Effector CD8-positive, alpha-beta T cell (primary cell): ENCODE measurements at places on chromosomes 16 and 17.

- DNase-seq, result no peak
These were observed 16.8 kb upstream of the MT4 start for GRCh38 chr16:56547949-56548567.

DNA sequence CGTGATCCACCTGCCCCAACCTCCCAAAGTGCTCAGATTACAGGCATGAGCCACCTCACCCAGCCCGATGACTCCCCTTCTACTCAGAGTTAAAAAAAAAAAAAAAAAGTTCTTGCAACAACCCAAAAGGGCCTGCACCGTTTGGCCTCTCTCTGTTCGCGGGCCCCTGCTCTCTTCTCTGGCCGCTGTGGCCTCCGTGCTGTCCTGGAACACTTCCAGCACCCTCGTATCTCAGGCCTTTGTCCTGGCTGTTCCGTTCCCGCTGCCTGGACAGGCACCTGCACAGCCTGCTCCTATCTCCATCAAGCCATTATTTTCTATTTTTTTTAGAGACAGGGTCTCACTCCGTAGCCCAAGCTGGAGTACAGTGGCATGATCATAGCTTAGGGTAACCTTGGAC lies 10.8 kb downstream of the MYO1C start:
- no peak for DNase-seq

- no peak for DNase-seq
These were observed 1.7 kb upstream of the PRSS21 start for GRCh38 chr16:2815299-2815771.

DNA sequence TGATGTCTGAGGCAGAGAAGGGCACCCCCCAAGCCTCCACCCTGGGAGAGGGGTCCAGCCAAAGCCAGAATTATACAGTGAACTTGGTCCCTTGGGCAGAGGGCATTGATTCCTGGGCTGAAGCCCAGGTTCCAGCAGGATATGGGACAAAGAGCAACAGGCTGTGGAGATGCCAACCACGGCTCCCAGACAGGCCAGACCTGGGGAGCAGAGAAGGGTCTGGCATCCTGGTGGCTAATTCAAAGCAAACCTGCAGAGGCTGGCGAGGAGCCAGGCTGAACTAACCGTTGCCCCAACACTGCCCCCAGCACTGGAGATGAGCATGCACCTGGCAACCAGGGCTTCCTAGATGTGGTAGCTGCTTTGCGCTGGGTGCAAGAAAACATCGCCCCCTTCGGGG lies 3.0 kb downstream of the CES3 start:
- no peak for DNase-seq

DNA sequence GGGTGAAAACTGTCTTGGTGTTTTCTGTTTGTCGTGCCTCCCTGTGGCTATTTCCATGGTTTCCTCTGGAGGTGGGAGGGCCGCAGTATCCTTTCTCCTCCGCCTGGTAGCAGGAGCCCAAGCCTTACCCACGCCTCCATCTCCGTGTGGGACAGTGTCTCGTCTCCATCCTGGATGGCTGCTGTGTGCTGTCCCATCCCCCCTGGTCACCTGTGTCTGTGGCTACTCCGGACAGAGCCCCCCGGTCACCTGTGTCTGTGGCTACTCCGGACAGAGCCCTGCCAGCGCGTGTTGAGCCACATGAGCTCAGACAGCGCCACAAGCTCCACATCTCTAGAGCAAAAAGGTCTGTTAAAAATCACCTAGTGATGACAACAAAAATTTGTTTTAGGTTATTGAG lies 198.2 kb upstream of the CHMP6 start:
- no peak for DNase-seq

GRCh38 chr17:8110907-8111306 lies 7.4 kb downstream of the ALOXE3 start:
- DNase-seq, result no peak

DNA sequence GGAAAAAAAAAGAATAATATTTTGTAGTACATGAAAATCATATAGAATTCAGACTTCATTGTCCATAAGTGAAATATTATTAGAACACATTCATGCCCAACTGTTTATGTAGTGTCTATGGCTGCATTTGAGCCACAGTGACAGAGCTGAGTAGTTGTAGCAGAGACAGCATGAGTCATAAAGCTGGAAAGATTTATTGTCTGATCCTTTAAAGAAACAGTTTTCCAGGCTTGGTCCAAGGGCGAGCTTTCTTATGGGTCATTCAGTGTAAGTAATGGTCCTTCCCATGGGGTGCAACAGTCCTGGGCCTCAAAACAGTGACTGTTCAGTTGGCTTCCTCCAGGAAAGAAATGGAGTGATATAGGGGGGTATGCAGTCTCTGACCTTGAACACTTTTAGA lies 260.2 kb downstream of the HS3ST4 start:
- DNase-seq, result no peak

DNA sequence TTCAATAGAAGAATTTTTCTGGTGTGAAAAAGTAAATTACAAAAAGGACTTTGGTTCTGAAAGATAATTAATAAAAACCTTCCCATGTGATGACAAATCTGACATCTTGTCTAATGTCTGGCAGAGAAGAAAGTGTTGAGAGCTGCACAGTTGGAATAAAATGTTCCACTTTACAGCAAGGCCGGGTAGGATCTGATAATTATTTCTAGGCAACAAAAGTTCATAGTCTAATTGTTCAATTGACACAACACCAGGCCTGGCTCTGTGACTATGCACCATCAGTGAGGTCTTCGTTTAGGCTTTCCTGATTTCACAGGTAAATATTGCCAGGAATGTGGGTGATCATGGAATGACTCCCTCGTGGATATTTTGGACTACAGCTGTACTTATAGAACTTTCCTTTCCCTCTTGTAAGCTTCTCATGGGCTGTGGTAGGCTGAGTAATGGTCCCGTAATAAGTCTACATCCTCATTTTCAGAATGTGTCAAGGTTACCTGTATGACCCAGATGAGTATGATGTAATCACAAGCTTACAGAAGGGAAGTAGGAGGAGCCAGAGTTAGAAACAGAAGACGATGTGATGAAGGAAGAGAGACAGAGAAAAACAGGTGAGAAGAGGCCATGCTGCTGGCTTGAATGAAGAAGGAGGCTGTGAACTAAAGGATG lies 217.0 kb downstream of the CDH13 start:
- DNase-seq, result no peak

DNA sequence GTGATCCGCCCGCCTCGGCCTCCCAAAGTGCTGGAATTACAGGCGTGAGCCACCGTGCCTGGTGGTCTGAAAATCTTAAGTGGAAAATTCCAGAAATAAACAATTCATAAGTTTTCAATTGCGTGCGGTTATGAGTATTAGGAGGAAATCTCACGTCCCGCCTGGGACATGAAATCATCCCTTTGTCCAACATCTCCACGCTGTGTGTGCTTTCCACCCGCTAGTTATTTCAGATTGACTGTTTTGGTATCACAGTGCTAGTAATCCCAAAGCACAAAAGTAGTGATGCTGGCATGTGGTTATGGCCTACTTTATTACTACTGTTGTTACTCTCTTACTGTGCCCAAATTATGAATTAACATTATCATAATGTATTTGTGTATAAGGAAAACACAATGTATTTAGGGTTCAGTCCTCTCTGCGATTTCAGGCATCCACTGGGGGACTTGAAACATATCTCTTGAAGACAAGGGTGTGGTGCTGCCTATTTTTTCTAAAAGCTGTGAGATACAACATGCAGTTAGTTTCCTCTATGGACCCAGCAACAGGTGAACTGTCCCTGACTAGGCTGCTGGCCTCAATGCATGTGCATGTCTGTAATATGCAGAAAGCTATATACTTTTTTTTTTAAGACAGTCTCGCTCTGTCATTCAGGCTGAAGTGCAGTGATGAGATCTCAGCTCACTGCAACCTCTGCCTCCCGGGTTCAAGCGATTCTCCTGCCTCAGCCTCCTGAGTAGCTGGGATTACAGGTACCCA lies 32.3 kb downstream of the SLC47A1 start:
- DNase-seq, result no peak

DNA sequence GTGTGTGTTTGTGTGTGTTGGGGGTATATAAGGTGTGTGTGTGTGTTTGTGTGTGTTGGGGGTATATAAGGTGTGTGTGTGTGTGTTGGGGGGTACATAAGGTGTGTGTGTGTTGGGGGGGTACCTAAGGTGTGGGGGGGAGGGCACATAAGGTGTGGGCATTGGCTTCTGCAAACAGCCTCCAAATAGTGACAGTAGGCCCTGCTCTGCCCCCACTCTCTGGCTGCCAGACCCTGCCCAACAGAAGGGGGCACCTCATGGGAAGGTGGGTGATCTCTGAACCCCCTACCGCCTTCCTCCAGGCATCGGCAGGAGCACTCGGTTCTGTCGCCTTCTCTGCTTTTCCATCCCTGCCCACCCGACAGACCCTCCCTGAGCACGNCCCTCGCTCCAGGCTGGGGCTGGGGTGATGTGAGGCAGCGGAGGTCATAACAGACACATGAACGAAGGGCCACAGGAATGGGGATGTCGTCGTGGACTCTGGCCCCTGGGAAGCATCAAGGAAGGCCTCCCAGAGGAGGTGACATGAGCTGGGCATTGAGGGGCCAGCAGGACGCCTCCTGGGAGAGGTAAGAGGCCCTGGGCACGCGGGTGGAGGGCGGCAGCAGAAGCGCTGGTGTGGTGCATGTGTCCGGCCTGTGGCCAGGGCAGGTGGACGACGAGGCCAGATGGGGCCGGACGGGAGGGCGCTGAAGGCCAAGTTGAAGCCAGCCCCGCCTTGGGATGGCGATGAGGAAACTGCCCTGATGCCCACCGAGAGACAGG lies 136.6 kb upstream of the RPH3AL start:
- DNase-seq, result no peak

DNA sequence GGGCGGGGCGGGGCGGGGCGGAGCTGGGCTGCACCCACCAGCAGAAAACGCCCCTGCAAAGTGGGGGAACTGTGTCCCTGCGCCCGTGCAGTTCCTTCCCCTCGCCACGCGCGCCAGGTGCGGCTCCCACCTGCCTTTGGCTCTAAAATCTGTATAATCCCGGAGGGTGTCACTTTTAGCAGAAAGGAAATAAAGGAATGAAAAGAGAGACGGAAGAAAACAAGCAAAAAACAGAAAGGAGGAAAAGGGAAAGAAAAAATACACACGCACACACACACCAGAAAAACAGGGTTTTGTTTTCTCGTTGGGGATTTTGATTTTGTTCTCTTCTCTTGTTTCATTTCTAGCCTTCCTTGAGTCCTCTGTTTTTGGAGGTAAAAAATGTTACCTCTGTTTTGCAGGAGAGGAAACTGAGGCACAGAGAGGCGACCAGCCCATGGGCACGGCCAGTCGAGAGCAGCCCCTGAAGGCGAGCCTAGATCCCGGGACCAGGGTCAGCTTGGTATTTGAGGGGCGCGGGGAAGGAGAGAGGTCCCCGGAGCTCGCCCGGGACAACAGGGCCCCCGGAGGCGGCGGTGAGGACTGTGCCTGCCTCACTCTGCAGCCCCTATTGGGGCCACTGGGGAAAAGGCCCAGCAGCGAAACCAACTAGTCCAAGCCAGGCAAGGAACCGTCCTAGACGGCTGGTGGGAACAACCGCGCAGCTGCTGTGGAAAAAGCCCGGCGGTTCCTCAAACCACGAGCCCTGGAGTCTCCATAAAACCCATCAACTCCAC lies 594 bp upstream of the CARHSP1 start:
- DNase-seq, result no peak

DNA sequence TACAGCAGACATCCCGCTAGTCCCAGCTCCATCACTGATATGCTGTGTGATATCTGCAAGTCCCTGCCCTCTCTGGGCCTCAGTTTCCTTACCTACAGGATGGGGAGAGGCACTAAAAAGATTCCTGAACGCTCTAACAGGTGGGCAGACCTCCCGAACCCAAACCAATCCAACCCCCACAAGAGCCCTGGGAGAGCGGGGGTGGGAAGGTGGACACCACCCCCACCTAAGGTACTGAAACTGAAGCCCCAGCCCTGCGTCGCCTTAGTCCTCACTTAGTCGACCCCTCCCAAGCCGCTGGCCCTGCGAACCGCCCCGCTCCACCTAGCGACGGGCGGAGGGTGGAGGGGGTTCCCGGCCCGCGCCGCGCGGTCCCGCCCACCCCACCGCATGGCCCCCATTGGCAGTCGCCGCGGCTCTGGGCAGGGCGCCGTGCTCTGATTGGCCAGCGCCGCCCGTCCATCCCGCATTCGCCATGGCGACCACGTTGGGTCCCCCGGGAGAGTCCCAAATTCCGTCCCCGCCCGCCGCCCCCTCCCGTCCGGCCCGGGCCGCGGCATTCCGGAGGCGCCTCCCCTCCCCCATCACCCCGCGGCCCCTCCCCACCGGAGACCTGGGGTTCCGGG lies 578 bp downstream of the CCDC102A start:
- peak; percentile 88 for DNase-seq

DNA sequence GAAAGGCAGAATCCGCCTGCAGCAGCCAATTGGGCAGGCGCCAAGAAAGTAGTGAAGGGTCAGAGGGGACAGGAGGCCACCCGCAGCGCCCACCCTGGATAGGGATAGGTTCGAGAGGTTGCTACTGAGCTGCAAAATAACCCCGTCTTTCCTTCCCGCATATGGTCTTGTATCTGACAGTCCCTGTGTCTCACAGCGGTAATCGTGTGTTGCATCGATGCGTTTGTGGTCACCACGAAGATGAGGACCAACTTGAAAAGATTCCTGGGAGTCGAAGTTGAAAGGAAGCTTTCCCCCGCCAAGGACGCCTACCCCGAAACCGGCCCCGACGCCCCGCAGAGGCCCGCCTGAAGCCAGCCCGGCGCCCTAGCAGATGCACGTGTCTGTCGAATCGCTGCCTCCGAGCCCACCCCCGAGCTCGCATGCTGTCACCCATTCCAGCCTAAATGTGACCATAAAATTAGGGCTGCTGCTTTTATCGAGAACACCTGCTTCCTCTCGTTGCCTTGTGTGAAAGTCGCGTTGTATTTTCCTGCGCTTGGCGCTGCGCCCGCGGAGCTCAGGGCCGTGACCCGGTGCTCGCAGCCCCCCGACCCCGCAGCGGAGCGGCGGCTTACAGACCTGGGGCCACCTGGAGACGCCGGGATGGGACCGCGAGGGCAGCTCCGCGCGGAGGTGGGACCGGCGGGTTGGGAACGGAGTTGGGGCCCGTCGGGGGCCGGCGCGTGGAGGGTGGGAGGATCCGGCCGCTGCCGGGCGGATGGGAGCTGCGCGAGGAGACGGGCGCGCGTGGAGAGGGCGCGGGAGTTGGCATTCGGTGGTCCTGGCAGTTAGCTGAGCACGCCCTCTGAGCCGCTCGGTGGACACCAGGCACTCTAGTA lies at the start of gene CMTM2:
TSS of gene CMTM2 (plus strand) at position 813 of the 881 bp plus-strand sequence. CDS start 145 bp downstream, outside the sequence.
- no peak for DNase-seq

DNA sequence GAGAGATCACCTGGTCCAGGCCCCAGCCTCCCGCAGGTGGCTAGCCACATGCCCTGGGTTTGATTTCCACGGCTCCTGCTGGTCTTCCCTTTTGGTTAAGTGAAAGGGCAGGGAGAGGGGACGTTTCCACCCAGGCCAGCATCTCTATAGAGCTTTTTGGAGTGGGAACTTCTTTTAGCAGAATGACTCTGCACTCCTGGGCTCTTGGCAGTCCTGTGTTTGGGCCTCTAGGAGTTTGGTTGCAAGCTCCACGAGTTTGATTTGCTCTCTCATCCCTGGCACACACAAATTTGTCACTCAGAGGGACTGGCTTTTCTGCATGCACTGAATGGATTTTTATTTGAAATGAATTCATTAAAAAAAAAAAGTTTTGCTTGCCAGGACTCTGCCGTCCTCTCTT lies 32.8 kb downstream of the MSI2 start:
- DNase-seq, result no peak
